IPS-NIHi11 (cell line): ENCODE measurements at places on chromosomes 2 and 18.
A peak's percentile ranks its signal among the peaks of the same experiment; 100 is the strongest.

DNA sequence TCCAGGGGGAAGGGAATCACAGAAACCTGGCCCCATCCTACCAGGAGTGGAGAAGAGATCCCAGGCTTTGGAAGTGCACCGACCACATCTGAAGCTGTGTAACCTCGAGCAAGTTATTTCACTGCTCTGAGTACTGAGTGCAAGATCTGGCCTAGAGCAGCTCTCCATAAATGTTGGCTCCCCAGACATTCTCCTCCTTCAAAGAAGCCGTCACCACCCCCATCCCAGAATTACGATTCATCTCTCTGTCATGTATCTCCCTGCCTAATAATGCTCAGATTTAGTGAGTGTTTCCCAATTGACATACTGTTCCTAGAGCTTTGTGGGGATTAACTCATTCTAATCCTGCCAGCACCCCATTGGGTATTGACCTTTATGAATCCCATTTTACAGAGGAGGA is 51.7 kb downstream of the TNS1 start:
- no peak for DNase-seq

DNA sequence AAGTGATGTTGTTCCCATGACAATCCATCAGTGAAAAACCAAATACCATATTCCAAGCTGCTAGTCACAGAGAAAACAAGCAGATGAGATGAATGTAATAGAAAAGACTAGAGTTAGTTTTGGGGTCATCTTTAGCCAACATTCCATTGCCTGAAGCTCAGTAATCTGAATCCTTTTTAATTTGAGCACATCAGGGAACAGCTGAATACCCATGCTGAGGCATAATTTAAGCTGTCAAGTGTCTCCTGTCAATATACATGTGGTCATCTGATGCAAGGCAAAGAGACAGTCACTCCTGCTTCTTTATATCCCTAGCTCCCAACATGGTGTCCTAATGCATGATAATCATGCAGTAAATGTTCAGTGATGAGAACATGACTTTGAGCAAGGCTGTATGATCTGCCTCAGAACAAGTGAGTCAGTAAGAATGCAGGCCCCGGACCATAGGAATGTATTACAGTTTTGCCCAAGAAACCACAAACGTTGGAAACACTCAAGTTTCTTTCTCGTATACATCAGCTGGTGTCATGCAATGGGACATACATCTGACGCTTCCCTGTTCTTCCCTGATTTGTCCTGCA is 48.0 kb downstream of the CDK15 start:
- DNase-seq = no peak

- DNase-seq = no peak
These were observed 78.5 kb downstream of the SDC1 start for GRCh38 chr2:20146401-20146800.

DNA sequence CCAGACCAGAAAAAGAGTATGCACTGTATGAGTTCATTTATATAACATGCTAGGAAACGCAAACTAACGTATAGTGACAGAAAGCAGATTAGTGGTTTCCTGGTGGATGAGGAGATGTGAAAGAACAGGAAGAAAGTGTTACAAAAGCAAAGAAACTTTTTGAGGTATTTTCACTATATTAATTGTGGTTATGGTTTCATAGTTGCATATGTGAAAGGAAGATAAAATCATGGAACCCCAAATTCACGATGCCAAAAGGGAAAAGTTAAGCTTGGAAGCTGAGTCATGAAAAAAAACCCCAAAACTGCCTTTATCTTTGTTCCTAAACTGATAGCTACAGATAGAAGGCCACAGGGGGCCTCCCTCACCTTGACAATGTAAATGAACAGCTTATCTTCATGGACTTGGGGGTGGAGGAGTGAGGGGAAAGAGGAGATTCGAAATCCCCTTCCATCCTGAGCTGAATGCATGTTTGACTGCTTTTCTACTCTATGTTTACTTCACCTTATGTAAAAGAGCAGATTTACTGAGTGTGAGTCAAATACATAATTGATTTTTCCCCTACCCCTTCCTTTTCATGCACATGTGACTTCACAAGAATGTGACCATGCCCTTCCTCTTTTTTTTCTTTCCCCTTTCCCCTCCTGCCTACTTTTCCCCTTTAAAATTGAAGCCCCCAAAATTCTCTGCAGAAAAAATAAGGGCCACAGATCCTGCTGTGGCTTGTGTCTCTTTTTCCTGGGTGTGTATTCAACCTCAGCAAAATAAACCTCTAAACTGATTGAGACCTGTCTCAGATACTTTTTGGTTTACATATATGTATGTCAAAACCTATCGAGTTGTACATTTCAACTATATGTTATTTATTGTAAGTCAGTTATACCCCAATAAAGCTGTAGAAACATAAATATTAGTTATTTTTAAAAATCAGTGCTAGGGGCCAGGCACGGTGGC is 100.1 kb upstream of the TLK1 start:
- peak; percentile 38 for DNase-seq

DNA sequence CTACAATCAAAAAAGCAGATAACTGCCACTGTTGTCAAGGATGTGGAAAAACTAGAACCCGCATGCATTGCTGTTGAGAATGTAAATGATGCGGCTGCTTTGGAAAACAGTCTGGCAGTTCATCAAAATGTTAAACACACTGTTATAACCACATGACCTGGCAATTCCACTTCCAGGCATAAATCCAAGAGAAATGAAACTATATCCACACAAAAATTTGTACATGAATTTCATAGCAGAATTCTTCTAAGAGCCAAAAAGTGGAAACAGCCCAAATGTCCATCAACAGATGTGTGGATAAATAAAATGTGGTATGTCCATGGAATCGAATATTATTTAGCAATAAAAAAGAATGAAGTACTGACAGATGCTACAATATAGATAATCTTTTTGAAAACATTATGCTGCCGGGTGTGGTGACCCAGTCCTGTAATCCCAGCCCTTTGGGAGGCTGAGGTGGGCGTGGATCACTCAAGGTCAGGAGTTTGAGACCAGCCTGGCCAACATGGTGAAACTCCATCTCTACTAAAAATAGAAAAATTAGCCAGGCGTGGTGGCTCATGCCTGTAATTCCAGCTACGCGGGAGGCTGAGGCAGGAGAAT is 32.0 kb downstream of the ERCC3 start:
- DNase-seq = no peak

DNA sequence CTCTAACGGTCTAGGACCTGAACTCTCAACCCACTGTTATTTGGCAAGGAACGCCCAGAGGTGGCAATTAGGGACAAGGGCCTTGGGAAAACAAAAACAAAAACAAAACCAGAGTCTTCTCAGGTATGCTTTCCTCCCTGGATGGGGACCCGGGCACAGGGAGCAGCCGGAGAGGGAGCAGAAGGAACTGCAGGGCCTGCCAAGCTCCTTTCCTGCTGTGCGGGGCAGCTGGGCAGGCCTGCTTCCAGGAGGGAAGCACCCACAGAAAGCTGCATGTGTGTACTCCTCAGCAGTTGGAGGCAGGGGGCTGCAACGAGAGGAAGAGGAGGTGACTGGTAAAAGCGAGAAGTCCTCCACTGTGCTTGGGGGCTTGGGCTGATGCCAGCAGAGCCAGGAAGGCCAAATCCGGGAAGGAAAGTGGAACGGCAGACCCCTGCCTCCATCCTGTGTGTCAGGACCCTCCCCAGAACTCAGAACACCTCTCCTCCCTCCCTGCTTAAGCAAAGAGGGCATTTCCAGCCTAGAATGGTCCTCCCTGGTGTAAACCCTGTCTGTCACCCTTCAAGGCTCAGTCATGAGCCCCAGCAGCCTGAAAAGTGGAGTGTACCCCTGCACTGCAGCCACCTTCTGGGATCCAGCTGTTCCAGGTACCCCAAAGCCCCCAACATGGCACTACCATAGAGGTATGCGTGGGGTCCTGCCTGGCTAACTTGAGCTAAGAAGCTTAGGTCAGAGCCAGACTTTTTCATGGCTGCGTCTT is 56.3 kb downstream of the DNMT3A start:
- no peak for DNase-seq
